ENCODE measurements at places on chromosomes 4 and X. TPM values are rescaled to one million over a fixed set of nuclear protein-coding genes. Genes with fewer than 3 reads are reported as not detected.
A peak's percentile ranks its signal among the peaks of the same experiment; 100 is the strongest.

GPR119 gene
- not detected for total RNA-seq

- peak; percentile 35 for DNase-seq
Measured at GRCh38 chrX:140724736-140725135, 15.2 kb downstream of the LINC00632 start.

- DNase-seq = peak; percentile 84
Measured at GRCh38 chr4:55397520-55398321, 2.0 kb downstream of the TMEM165 start.

GRCh38 chr4:54228961-54229501, at the start of gene PDGFRA:
PDGFRA (plus strand) TSS chr4:54229293; CDS start chr4:54258769, 29,476 bp downstream.
- peak; percentile 98 for DNase-seq

DNA sequence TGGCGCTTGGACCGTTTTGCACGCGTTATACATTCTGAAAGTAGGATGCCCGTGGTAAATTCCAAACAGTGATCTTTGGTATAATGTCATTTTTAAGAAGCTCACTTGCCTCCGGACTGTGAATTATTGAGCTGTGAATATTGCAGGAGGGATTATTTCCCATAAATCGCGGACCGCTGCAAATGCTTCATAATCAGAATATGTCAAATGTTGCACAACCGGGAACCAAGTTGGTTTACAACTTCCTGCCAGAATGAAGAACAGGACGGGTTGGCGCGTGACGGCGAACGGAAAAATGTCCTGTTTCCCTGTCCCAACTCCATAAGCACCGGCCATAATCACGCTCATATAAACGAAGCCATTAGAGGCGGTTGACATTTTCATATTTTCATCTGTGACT, 67.6 kb downstream of the SHOX start:
- DNase-seq = no peak

Data from fibroblast of lung (primary cell).